ENCODE measurements at places on chromosomes 1 and 21. TPM values are rescaled to one million over a fixed set of nuclear protein-coding genes. Genes with fewer than 3 reads are reported as not detected.

DNA sequence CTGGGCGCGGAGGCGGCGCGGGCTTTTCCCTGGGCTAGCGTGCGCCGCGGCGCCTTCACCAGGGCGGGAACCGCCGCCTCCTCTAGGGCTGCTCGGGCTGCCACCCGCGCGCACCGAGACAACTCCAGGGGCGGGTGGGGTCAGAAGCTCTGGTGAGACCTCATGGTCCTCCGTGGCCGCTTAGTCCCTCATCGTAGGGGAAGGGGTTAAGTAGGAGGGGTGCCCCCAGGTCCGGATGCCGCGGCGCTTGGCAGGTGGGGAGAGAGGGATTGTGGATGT is 559 bp downstream of the SERTAD4 start:
- DNase-seq: no peak

- no peak for DNase-seq
Observed at GRCh38 chr1:153623101-153623500, 4.2 kb downstream of the S100A13 start.

DNA sequence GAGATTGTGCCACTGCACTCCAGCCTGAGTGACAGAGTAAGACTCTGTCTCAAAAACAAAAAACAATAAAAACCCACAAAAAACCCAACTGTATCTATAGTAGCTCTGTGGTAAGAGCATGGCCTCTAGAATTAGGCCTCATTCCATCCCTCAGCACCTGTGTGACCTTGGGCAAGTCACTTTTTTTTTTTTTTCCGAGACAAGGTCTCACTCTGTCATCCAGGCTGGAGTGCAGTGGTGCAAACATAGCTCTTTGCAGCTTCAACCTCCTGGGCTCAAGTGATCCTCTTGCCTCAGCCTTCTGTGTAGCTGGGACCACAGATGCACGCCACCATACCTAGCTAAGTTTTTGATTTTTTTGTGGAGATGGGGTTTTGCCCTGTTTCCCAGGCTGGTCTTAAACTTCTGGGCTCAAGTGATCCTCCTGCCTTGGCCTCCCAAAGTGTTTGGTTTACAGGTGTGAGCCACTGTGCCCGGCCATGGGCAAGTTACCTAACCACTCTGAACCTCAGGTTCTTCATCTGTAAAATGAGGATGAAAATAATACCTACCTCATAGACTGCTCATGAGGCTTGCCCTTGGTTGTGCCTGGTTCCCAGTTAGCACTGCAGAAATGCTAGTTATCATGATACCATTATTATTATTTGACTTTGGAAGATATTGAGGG is 15.3 kb upstream of the MYOM3 start:
- DNase-seq: no peak

GRCh38 chr1:179026813-179027669 is 1.3 kb downstream of the FAM20B start:
- DNase-seq: peak; percentile 17

DNA sequence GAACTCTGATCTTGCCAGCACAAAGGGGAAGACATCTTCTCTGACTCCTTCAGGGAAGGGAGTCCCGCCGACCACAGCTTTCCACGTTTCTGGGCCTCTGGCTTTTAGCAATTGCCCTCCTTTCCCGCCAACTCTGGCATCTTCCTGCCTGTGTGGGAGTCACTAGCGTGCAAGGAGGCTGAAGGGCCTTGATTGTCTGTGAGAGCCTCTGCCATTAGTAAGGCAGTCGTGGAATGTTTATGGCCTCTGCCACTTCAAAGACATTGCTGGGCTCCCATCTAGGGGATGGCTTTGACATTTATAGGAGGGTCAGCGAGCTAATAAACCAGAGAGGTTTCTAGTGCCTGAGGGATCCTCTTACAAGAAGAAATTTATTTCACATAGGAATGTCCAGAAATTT is 14.3 kb upstream of the PROK1 start:
- no peak for DNase-seq

GRCh38 chr1:168320800-168321450 is 40.2 kb downstream of the TBX19 start:
- no peak for DNase-seq

- no peak for DNase-seq
Observed at GRCh38 chr1:150692720-150693119, 4.2 kb downstream of the GOLPH3L start.

- no peak for DNase-seq
Observed at GRCh38 chr1:240524356-240525069, 87.4 kb downstream of the GREM2 start.

GRCh38 chr1:84155517-84155916 is 11.4 kb downstream of the PRKACB start:
- no peak for DNase-seq

GRCh38 chr1:6471970-6472368 is 6.0 kb upstream of the TNFRSF25 start:
- DNase-seq: no peak

DNA sequence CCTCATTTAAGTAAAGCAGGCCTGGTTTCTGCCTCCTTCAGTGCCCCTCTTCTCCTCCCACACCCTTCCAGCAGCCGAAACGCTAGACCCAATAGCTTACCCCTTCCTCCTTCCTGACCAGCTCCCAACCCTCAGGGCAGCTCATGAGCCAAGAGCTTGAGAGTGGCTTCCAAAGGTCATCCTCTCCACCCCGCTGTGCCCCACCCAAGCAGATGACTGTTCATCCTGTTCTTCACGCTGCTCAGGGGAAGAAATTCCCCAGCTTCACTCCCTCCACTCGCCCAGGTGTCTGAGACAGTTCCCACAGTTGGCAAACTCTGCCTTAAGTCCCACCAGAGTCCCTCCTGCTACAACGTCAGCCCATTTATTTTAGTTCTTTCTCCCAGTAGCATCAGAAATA is 23.4 kb downstream of the ARHGEF19 start:
- no peak for DNase-seq

SPRR3 gene
- not detected for polyA plus RNA-seq

NT5C1A gene
- 0.30 TPM for polyA plus RNA-seq

SLFNL1 gene
- 0.97 TPM for polyA plus RNA-seq
